ENCODE measurements at places on chromosomes 7 and 10. TPM values are rescaled to one million over a fixed set of nuclear protein-coding genes. Genes with fewer than 3 reads are reported as not detected.

DNA sequence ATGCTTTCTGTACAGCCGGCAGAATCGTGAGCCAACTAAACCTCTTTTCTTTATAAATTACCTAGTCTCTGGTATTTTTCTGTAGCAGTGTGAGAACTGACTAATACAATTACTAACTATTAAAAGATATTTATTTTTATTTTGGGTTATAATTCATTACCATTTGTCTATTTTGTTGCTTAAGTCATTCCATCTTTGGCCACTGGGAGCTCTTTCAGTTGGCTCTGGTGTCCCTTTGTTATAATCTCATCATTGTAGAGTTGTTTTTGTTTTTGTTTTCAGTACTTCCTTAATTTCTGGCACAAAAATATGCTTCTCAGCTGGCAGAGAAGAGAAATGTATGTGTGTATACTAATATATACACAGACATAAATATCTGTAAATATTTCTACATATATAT is 807.9 kb upstream of the MBL2 start:
- no peaks in the 10 kb centered on the region for H3K27me3 ChIP-seq
- H3K4me3 ChIP-seq = no peak overlapping the region
- DNase-seq = no peak
- no peaks in the 10 kb centered on the region for H3K4me1 ChIP-seq

DNA sequence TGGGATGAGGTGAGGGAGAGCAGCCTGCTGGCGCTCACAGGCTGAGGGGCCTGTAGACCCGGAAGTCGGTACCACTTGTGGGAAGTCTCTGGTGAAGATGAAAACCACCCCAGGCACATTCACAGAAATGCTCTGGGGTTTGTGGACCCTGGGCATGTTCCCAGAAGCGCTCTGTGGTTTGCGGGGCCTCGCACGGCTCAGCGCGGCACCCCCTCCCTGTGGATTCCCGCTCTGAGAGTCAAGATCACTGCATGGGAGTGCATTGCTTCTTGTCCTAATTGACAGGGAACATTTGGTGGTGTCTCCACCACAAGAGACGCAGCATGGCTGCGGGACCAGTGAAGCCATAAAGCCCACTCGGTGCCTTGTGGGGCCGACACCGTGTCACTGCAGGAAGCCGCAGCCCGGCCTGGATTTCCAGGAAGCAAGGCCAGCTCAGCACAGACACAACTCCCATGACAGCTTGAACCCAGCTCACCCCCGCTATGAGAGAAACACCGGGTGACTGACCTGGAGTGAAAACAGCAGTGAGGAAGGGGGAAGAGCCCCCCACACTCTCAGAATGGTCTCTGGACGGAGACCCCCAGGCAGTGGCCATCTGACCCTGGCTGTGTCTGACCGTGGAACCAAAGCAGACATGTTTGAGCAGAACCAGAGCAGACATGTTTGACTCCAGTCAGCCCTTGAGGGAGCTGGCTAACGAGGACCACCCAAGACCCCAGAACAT is 157.2 kb downstream of the PTPRN2 start:
- H3K27me3 ChIP-seq = no peaks in the 10 kb centered on the region
- DNase-seq = no peak
- H3K27ac ChIP-seq = no peak overlapping the region
- H3K36me3 ChIP-seq = no peaks in the 10 kb centered on the region

Gene TSPAN13
- total RNA-seq = 129 TPM

Gene LIPK
- total RNA-seq = not detected

Gene HGF
- 8.4 TPM for total RNA-seq

DNA sequence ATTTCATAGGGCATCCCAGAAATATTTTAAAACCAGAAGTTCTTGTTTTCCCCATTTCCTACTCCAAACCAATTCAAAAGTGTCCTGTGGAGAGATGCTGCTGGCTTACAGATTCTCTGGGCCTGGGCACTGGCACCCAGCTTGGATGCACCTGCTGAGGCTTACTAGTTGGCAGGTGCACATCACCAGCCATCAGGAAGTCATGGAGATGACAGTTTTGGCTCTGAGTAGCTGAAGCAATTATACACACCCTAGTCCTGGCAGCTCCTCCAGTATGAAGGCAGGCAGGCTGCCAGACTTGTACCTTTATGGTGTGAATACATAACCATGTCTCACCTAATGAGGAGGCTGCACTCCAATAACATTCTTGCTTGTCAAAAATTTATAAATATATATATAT is 276.6 kb upstream of the GHITM start:
- no peak overlapping the region for H3K27ac ChIP-seq
- no peak overlapping the region for H3K4me3 ChIP-seq
- no peaks in the 10 kb centered on the region for H3K36me3 ChIP-seq
- DNase-seq = no peak
- H3K4me1 ChIP-seq = no peaks in the 10 kb centered on the region

Gene ERVW-1
- not detected for total RNA-seq

Gene GOLGA7B
- total RNA-seq = 1.1 TPM

DNA sequence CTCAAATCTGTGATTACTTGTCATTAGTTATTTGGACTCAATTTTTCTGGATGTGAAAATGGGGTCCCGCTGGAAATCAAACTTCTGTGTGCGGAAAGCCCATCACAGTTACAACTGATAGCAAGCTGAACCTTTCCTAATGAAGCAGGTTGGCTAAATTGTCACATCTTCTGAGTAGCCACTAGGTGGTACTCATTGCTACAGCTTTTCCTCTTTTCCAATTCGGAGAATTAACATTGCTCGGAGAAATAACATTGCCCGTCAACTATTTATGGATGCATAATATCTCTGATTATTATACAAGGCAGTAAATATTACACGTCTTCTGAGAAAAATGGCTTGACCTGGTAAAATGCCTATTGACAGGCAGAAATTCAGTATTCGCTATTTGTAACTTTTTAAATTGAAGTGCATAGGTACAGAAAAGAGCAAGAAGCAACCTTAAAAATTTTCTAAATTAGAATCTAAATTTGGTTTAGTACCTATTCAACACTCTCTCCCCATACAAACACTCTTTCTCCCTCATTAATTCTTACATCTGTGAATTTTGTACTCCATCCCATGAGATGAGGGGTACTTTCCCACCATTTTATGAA is 17.3 kb upstream of the BLOC1S2 start:
- no peaks in the 10 kb centered on the region for H3K4me1 ChIP-seq
- H3K4me3 ChIP-seq = no peak overlapping the region
- no peaks in the 10 kb centered on the region for H3K27me3 ChIP-seq
- DNase-seq = no peak
- H3K27ac ChIP-seq = no peak overlapping the region

DNA sequence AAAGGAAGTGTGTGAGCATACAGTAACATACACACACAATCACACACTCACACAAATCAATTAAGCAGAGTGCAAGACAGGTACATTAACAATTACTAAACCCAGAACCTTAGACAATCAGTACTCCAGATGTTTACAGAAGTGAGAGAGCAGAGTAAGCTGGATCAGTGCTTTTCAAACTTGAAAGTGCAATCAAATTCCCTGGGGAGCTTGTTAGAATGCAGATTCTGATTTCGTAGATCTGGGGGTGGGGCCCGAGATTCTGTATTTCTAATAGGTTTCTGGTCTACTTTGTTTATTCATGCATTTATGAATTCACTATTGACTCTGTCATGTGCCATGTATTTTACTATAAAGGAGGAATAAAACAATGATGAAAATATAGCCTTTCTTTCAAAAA is 179.6 kb upstream of the PHYHIPL start:
- H3K36me3 ChIP-seq = no peaks in the 10 kb centered on the region
- H3K27ac ChIP-seq = no peak overlapping the region
- no peak for DNase-seq

DNA sequence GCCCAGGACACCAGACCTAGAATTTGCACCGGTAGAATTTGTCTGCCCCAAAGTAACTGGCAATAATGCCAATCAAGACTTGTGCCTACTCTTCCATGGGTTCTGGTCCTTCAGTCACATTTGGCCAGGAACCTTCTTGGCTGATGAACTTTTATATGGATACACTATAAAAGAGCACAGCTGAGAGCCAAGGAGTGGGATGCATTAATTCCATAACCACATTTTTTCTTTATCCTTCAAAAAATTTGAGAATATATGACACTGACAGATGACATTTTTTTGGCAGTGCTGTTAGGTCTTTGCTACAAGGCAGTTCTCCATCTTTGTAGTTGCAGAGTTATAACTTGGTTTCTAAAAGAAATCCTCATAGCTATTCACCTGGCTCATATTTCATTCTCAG is 129.2 kb upstream of the HDAC9 start:
- no peaks in the 10 kb centered on the region for H3K27me3 ChIP-seq
- H3K27ac ChIP-seq = no peak overlapping the region
- no peak overlapping the region for H3K4me3 ChIP-seq
- H3K4me1 ChIP-seq = no peaks in the 10 kb centered on the region
- H3K36me3 ChIP-seq = no peaks in the 10 kb centered on the region
- DNase-seq = no peak

- no peaks in the 10 kb centered on the region for H3K4me1 ChIP-seq
- H3K27ac ChIP-seq = no peak overlapping the region
- no peak overlapping the region for H3K4me3 ChIP-seq
- H3K36me3 ChIP-seq = no peaks in the 10 kb centered on the region
- DNase-seq = no peak
Measured at GRCh38 chr7:142112086-142112485, 568 bp downstream of the MGAM2 start.

DNA sequence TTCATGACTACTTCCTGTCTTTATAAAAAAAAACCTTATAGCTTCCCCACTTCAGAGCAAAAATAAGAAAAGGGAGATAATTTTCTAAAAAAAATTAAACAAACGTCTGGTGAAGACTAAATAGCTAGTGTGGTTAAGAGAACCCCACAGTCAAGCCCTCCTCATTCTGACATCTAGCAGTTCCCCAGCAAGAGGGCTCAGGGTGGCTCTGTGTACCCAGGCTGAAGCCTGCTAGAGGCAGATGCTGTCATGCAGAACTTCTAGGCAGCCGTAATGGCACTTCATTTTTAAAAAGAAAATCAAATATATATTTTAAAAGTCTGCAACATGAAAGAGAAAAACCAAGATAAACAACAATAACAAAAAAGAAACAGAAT is 223.1 kb upstream of the KLF14 start:
- no peak overlapping the region for H3K27ac ChIP-seq
- no peak for DNase-seq
- peaks cover 15% of the 10 kb centered on the region for H3K36me3 ChIP-seq

DNA sequence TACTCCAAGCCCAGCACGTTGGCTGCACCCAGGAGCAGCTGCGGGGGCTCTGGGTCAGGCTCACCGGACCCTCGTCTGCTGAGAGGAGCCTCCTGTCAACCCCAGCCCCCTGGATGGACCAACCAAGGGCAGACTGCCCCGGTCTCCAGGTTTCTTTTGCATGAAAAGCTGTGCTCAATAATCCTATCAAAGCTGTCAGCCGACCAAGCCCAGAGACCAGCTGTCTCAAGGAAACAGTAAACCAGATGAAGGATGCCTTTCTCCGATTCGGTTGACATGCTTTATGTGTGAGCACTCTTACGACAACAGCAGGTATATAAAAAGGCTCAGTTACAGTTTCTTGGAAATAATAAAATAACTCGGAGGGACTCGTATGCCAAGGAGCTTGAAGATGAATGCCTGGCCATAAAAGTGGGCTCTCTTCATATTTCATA is 71.6 kb upstream of the BAIAP2L1 start:
- H3K4me3 ChIP-seq = no peak overlapping the region
- peaks cover 5% of the 10 kb centered on the region for H3K4me1 ChIP-seq
- peaks cover 8% of the 10 kb centered on the region for H3K27me3 ChIP-seq
- H3K27ac ChIP-seq = no peak overlapping the region

GRCh38 chr10:24680647-24681524 is 42.8 kb downstream of the ARHGAP21 start:
- no peaks in the 10 kb centered on the region for H3K27me3 ChIP-seq
- peaks cover 14% of the 10 kb centered on the region for H3K4me1 ChIP-seq
- H3K27ac ChIP-seq = no peak overlapping the region
- no peak for DNase-seq

DNA sequence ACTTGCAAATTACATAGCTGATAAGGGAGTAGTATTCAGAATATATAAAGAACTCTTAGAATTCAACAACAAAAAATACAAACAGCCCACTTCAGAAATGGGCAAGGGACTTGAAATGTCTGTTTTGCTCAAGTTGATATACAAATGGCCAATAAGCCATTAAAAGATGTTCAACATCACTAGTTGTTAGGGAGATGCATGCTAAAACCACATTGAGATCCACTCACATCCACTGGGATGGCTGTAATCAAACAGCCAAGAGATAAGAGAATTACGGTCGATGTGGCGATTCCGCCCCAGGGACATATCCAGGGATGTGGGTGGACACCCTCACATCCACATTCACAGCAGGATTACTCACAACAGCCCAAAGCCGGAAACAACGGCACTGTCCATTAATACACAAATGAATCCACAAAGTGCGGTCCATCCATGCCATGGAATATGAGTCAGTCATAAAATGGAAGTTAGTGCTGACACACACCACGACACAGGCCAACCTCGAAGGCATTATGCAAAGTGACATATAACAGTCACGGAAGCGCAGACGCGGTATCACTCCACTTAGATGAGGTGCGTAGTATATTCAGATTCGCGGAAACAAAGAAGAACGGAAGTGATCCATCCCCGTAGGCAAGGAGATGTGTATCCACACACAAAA is 227.8 kb downstream of the DNAJB6 start:
- no peak for DNase-seq
- no peak overlapping the region for H3K4me3 ChIP-seq
- peaks cover 8% of the 10 kb centered on the region for H3K4me1 ChIP-seq
- no peaks in the 10 kb centered on the region for H3K27me3 ChIP-seq
- H3K27ac ChIP-seq = no peak overlapping the region

Gene FEZF1
- total RNA-seq = not detected

Measured in upper lobe of left lung (tissue), 6 donors.